ENCODE measurements at places on chromosomes 7 and 10.

- no peak for DNase-seq
These were observed 796 bp downstream of the CDK14 start for GRCh38 chr7:90596671-90597562.

DNA sequence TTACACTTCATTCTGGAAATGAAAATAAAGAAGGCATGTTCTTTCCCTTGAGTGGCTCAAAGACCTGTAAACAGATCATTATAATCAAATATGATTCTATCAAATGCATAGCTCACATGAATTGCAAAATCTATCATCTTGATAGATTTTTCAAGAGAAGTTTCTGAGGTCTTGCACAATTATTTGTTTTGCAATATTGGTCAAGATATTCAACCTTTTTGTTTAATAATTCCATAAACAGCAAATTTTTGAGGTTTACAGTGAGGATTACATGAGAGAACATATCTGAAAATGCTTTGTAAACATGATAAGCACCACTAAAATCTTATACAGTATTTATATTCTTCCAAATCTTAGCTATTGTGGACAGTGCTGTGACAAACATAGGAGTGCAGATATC lies 160.8 kb downstream of the HDAC9 start:
- DNase-seq: no peak

DNA sequence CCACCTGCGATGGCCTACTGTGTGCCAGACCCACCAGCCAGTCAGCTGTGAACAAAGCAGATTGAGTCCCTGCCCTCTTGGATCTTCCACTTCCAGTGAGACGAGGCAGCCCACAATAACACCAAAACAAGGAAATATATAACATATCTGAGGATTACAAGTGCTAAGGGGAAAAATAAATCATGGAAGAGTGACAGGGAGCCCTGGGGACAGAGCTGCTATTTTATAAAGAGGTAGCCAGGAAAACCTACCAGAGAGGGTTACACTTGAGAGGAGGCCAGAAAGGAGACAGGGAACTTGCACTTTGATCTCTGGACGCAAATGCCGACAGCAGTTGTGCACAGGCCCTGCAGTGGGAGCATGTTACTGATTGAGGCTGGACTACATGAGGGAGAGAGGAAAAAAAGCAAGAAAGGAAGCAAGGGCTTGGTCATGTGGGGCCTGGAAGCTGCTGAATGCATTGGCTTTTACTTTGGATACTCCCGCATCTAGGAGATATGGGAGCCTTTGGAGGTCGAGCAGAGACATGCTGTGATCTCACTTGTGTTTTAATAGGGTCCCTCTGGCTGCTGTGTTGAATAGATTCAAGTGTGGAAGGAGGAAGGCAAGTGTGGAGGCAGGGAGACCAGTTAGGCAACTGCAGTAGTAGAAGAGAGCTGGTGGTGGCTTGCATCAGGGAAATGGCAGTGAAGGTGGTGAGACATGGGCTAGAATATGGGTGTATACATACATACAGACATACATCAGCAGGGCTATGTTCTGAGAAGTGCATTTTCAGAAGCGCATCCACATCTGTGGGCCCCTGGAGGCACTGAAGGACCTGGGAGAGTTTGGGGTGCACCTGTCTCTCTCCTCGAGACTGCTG lies 26.2 kb downstream of the MINDY4 start:
- no peak for DNase-seq

DNA sequence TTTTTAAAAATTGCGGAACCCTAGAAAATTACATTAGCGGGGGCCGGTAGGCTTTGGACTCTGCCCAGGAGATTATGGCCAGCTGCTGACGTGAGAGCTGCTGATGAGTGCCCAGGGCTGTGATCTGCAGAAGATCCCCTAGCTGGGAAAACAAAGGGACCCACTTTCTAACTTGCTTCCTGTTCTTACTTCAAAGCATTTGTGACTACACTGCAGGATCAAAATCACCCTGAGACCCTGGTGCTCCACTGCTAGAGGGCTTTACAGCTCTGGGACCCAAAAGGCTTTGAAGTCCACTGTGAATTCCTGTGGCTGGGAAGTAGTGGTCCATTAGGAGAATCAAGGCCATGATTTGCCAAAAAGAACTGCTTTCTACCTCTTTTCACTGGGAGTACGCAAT lies 499.4 kb upstream of the AKR1E2 start:
- DNase-seq: no peak

- DNase-seq: no peak
These were observed 13.5 kb upstream of the GTPBP4 start for GRCh38 chr10:974785-975074.

DNA sequence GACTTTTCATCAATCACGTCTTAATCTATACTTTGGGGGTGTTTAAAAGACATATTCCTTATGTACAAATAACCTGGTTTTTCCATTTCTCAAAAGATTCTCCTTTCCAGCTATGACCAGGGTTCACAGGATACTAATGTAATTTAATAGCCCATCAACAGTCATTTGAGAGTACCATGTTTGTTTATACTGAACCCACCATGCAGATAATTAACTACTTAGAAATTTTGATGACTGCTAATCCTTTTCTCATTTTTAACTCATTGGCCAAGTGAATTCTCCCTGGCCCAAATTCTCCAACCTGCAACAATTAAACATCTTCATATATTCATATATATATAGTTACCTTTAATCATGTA lies 28.8 kb upstream of the KMT2E start:
- DNase-seq: no peak

- DNase-seq: no peak
These were observed 1110.1 kb upstream of the PHF14 start for GRCh38 chr7:9863545-9863944.

- DNase-seq: no peak
These were observed 194.0 kb downstream of the TAX1BP1 start for GRCh38 chr7:27933671-27934565.

DNA sequence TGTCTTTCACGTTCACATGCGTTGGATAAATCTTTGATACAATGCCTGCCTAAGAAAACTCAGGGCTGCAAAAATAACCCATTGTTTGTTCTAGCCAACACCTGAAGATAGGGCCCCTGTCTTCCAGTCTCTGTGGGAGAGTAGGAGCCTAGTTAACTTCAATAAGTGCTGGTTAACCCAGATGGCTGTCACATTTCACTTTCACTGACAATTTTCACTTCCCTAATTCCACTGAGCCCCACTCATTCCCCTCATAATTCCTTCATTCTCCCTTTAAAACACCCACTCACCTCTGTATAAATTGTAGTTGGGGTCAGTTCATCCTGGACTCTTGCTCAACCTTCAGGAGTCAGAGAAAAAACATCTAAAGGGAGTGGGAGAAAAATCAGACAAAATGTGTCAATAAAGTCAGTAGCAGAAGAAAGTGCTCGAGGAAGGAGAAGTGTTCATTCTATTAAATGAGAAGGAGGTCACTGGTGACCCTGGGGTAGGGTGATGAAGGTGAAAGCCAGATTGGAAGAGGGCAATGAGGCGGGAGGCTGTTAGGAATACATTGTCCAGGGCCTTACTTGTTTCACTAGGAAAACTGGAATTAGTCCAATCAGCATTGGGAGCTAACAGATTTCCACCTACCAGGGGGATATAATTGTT lies 51.2 kb upstream of the ABI1 start:
- DNase-seq: no peak

DNA sequence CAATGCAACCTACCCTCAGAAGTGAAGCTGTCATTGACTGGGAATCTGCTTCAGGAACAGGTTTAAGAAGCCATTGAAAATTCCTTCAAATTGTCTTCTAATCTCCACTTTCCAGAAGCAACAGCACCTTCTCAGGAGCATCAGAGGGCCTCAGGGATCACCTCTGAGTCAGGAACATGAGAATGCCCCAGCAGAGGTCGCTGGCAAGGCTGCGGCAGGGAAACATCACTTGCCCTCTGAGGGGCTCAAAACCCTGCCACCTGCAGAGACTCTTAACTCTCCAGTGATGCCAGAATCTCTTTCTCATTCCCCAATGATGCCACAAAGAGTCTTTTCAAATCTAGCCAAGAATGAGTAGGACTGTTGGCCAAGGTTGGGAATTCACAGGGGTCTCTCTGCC lies 5.9 kb upstream of the MAPK8 start:
- no peak for DNase-seq

- no peak for DNase-seq
These were observed 82.7 kb upstream of the MACROH2A2 start for GRCh38 chr10:69969977-69970376.

DNA sequence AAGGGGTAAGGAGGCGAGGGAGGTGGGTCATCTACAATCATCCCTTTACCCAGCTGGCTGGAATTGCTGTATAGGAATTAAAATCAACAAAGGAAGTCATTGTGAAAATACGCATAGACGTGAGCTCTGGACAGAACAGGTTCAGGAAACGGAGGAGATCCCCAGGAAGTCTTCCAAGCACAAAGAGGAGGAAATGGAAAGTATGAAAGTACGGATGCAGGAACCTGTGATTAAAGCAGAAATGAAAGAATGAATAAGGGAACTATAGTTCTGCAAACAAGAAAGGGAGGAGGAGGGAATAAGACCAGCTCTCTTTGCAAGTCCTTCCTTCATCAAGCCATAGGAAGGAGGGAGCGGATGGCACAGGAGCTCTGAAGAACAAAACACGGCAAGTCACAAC lies 61.8 kb downstream of the PYROXD2 start:
- no peak for DNase-seq

- DNase-seq: no peak
These were observed 11.4 kb downstream of the DAGLB start for GRCh38 chr7:6436385-6436685.

- no peak for DNase-seq
These were observed 16.6 kb upstream of the FAM170B start for GRCh38 chr10:49150426-49150825.

- DNase-seq: no peak
These were observed 203.9 kb downstream of the NXPH1 start for GRCh38 chr7:8637322-8637721.

DNA sequence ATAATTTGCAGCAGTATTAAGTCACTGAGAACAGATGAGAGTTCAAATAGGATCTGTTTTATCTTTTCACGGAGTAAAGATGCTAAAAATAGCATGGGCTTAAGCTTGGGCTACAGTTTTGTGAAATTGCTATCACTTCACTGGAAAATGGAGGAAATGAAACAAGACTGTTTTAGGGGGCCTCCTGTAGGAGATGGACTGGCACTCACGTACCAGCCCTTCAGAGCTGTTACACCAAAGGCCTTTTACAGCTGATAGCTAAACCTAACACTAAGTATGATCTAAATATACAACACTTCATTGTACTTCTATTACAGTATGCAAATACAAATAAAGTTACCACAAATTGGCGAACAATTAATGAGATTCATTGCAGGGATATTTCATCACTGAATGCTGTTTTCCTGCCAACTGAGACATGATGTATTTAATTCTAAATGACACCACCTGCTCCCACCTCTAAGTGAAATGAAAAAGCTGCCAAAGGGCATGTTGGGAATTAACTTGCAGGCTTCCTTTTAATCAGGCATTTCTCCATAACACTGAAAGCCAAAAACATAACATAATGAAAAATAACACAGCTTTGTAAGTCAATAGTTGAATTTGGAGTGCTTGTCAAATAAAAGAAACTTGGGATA lies 304.5 kb upstream of the LRRN3 start:
- no peak for DNase-seq

DNA sequence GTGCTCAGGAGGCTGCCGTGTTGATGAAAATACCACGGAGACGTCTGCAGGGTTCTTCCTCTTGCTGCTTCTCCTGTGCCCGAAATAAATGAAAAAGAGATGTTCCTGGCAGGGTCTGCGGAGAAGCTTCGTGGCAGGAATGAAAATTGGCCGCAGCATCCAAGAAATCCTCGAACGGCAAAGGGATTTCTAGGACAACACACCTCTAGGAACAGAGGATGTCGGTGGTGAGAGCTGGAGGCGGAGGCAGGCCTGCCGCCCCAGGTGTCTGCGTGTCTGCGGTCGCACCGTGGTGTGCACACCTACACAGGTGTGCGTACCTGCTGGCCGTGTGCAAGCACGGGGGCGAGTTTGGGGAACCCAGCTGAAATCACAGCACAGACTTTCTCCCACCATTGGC lies 43.4 kb downstream of the TMEM130 start:
- no peak for DNase-seq

GRCh38 chr10:29512425-29512974 lies 122.3 kb downstream of the SVIL start:
- no peak for DNase-seq

- DNase-seq: no peak
These were observed 20.5 kb downstream of the GPER1 start for GRCh38 chr7:1108264-1108920.

DNA sequence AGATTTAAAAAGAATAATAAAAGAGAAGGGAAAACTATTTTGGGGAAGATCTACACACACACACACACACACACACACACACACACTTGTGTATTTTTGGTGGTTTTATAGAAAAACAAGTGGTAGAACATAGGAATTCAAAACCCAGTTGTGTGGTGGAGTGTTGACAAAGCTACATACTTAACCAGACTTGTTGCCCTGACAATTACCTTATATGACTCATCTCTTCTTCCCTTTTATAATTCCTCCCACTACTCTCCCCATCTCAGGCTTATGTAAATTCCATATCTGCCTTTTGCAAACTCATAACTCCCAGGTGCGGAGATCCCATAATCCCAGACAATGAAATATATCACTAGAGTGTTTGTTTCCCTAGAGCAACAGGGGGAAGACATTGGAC lies 873.7 kb downstream of the NXPH1 start:
- no peak for DNase-seq

DNA sequence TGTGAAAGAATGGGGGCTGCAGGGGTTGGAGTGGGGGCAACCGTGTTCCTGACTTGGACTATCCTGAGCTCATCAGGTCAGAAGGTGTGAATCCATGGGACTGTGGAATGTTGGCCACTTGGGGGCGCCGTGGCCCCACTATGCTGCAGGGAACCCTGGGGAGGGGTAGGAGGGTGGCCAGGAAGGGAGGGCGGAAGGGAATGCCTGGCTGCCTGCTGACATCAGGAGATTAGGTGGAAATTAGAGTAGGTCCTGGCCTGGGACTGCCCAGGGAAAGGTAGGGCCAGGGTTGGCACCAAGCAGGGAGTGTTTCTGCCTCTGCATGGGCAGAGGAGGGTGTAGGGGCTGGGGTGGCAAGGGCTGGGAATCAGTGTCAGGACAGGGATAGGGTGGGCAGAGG lies 65.8 kb upstream of the PRSS58 start:
- no peak for DNase-seq

- DNase-seq: no peak
These were observed 411.3 kb downstream of the KIF20B start for GRCh38 chr10:90112681-90113080.

GRCh38 chr7:31864646-31865045 lies 177.6 kb downstream of the PPP1R17 start:
- DNase-seq: no peak

GRCh38 chr7:32163896-32164295 lies 93.7 kb upstream of the PDE1C start:
- no peak for DNase-seq

DNA sequence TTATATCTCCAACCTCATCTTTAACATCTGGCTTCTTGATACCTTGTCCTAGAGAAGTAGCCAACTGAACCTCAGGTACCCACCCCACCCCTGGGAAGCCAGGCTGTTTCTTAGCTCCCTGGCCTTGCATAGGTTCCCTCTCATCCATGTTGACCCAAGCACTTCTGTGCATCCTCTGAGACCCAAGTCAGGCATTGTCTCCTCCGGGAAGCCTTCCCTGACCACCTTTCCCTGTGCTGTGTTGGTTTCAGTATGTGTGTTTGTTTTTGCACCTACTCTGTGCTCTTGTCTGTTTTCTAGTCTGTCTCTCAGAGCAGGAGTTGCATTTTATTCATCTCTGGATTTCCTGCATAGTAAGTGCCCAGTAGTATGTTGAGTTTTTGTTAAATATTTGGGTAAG lies 93.4 kb upstream of the ANLN start:
- no peak for DNase-seq

GRCh38 chr7:100685631-100686145 lies 8.4 kb downstream of the GIGYF1 start:
- no peak for DNase-seq
